CD4-positive, alpha-beta T cell treated with Interleukin-15 for 1 hour (primary cell): ENCODE measurements at places on chromosomes 12 and 14.

DNA sequence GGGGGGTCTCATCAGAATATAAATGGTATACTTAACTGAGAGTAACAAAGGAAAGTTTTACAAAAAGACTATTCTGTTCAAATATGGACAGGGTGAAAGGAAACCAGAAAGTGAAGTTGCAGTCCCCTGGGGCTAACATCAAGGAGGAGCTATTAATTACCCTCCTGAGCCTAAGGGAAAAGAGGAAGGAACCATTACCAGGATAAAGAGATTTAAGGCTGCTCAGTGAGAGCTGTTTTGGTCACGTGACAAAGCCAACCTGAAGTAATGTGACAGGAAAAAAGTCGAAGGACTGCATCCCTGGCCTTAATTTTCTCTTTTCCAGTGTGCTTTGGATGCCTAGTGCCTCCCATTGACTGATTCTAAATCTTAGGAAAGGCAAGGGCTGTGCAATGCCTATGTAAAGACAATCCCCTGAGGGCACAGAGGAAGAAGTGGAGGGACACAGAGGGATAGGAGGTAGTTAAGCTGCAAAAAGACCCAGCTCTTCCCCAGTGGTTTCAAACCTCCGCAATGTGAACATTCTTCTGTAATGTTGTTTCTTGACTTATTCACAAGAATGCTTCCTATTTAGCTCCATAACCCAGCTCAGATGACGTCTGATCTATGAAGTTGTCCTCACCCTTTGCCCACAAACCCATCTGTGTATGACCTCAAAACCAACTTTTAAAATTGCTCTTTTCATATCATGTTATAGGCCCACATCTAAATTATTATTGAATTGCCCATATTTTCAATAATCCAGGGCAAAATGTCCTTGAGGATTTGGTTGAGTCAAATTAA lies 187.7 kb upstream of the DCN start:
- DNase-seq = no peak

GRCh38 chr12:40228727-40229126 lies 3.9 kb downstream of the LRRK2 start:
- no peak for DNase-seq

GRCh38 chr12:96210376-96211055 lies 16.3 kb downstream of the ELK3 start:
- peak; percentile 51 for DNase-seq

DNA sequence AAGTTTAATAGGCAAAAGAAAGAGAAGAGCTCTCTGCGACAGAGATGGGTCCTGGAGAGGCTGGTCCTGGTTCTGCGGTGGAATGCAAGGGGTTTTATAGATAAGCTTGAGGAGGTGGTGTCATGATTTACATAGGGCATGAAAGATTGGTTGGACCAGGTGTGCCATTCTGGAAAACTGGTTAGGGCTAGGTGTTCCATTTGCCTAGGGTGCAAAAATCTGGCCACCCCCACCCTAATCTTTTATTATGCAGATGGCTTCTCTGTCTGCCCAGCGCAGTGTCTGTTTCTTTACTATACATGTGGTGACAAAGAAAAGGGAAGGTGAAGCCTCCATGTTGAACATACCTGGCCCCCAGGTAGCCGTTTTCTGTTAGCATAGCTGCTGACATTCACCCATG lies 65.4 kb downstream of the ERC1 start:
- no peak for DNase-seq

DNA sequence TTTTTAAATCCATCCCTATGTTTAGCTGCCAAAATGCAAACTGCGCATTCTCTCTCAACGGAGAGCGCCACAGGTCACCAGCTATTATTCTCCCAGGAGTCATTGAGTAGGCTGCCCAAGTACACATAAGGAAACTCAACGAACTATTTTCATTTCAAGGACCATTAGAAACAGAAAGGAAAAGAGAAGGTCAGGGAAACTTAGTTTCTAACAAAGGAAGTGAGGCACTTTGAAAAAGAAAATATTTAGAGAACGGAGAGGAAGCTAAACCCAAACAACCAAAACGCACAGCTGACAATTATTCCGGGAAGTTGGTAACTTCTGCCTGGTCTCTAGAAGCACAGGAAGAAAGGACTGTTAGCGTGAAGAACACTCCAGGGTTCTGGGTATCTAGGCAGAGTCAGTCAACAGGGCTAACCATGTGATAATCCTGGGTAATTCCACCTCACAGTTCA lies 23.5 kb downstream of the GPHB5 start:
- DNase-seq = no peak

DNA sequence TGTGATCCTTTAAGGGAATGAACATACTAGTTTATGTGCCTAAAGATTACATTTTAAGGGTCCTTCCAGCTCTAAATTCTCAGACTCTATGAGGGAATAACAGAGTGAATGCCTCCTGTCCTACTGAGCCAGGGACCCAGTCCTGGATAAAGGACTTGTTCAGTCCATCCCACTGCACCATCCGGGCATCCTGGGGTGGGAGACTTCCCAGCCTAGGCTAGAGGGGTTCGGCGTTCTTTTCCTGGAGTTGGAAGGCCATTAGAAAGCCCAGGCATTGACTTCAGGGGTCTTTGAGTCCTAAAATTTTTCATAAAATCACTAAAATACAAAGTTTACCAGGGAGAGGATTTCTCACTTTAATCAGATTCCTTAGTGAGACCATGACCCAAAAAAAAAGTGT lies 127.9 kb upstream of the FKBP4 start:
- DNase-seq = no peak

GRCh38 chr12:4152145-4152795 lies 121.3 kb upstream of the CCND2 start:
- DNase-seq = no peak

DNA sequence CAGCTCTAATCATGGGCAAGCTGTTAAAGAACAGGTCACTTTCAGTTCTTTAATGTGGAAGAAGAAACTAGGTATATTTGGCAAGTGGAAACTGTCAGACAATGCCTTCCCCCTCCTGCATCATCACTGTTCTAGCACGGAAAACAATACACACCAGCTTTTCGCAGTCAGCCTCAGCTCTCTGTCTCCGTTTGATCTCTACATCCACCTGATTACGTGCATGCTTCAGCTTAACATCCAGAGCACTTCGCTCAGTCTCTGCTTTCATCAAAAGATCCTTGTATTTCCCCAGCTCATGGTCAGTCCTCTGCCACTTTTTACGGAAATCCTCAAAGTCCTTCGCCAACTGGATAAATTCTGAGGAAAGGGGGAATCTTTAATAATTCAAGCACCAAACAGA lies 19.0 kb downstream of the RACGAP1 start:
- no peak for DNase-seq

DNA sequence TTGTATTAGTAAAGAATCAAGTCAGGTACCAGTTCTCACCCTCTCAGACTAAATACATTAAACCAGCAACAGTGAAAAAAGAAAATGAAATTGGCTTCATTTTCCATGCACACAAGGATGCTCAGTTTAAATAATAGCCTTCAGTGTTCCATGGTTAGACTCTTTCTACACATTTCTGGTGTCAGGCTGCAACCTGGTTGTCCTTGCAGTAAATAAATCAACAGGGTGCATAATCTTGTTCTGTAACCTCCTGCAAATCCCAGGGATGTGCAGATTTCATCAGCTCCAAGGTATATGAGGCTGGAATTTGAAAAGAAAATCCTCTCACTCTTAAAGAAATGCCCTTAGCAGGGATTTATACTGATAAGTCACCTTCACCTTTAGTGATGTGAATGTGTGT lies 46.7 kb upstream of the BTG1 start:
- no peak for DNase-seq

GRCh38 chr12:51004504-51004903 lies 21.7 kb downstream of the SLC11A2 start:
- no peak for DNase-seq

GRCh38 chr12:3436461-3437065 lies 54.4 kb upstream of the PRMT8 start:
- no peak for DNase-seq
